ENCODE measurements at places on chromosomes 7 and 10.

DNA sequence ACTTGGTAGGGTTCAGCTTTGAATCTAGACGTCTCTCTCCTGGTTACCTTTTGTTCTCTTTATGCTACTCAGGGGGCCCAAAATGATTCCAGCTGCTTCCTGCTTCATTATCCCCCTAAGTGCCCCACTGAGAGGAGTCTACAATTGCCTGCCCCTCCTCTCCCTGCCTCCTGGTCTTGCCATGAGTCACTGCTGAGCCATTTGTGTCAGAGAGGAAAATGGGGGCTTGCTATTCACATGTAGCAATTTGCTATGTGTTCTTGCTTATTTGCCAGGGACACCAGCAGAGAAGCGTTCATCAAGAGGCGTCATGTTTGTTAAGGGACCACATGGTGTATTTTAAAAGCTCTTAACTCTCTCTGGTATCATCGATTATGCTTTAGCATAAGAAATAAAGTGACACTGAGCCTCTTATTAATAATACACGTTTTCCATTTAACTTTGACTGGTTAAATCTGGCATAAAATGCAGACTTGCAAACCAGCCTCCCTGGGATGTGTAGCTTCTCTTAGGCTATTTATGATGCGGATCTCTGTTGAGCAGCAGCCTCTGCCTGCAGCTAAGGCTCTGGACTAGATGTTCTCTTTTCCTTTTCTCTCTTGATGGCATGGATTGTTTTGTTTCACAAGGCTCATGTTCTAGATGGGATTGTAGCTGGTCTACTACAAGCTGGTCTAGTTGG lies 239.3 kb downstream of the AUTS2 start:
- DNase-seq, result no peak

DNA sequence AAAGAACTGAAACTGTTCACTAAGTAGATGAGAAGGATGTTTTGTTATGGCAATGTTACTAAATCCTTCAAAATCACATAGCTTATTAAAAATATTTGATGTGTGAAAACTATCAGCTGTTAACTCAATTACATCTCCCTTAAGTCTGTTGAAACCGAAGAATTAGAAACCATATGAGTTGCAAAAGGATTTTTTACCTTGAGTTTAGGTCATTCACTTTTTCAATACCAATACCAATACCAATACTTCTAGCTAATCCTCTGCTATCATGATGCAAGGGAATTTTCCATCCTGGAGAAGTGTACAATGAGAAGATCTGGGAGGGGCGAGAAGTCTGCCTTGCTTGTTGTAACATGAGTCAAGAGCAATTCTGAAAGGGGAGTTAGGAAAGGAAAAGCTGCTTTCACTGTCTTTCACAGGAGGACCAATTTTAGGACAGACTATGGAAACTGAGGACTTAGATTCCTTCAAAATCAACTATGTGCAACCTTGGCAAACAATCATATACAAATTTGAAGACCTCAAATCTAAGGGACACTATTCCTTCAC lies 199.7 kb downstream of the IMMP2L start:
- DNase-seq, result no peak

GRCh38 chr10:114626841-114627240 lies 31.2 kb downstream of the ABLIM1 start:
- DNase-seq, result no peak

- no peak for DNase-seq
Measured at GRCh38 chr7:25851332-25852210, 300.4 kb upstream of the NFE2L3 start.

DNA sequence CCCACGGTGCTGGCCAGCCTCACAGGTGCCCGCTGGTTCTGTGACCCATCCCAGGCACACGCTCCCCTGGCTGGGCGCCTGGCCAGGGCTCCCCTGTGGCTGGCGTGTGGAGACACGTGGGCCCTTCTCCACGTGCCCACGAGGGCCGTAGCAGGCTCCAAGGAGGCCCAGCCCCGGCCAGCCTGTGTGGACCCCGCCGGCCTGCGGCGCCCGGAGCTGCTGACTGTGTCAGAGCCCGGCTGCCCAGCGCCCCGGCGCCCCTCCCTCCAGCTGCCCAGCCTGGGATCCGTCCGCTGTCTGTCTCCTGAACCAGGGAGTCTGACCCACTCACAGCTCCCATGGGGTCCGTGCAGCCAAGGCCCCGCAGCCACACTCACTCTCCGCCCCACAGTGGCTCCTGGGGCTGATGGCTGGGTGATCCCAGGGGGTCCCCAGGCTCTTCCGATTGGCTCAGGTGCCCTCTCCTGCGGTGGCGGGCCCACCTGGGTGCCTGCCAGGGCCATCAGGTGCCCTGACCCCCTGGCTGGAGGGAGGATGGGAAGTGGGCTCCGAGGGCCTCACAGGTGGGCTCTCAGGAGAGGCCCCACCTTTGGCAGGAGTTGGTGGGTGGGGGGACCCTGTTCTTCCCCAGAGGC lies 9.6 kb downstream of the TMEM184A start:
- no peak for DNase-seq

DNA sequence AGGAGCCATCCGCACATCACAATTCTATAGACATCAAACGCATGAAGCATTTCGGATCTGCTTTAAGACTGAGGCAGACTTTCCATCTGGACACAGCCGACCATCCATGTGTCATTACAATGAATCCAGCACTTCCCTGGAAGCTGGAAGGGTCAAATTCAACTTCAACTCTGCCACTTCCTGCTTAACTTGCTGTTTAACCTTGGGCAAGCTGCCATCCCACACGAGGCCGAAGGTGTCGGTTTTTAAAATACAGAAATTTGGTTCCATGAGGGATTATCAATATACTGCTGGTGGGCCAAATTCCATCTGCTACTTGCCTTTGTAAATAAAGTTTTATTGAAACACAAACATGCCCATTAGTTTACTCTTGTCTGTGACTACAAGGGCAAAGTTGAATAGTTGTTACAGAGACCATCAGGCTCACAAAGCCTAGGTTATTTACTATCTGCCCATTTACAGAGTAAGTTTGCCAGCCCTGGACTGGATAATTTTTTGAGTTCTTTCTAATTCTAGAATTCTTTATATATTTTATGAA lies 134.6 kb downstream of the FAM204A start:
- DNase-seq, result no peak

DNA sequence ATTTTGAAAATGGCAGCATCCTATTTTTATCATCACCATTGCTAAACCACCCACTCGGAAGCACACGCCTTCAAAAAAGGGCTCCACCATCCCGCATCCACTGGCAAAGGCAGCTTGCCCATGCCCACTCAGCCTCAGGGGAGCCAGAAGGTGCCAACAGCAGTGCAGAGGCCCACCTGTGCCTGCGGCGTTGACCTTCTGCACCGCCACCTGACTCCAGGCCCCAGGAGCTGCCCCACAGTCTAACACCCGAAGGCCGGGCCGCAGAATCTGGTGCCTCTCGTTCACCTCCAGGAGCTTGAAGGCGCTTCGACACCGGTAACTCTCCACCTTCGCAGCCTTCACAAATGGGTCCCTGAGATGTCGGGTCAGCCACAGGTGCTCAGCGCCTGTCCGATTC lies 2.8 kb downstream of the MRM2 start:
- no peak for DNase-seq

DNA sequence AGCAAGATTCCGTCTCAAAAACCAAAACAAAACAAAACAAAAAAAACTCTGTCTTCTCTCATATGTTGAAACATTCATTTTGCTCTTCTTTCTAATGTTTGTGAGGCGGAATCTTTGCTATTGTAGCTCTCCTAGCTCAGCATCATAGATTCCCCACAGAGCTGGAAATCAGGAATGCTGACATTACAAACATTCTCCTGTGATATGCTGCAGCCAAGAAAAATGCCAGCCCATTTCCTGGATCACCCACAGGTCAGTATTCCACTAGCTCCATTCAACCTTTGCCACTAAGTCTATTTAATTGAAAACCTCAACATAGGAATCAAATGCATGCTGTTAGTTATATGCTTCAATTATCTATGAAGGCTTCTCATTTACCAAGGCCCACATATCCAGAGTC lies 186.3 kb downstream of the IPMK start:
- no peak for DNase-seq

- no peak for DNase-seq
Measured at GRCh38 chr7:37674531-37674930, 9.0 kb upstream of the GPR141 start.

GRCh38 chr7:22486597-22486996 lies 13.4 kb downstream of the STEAP1B start:
- no peak for DNase-seq

DNA sequence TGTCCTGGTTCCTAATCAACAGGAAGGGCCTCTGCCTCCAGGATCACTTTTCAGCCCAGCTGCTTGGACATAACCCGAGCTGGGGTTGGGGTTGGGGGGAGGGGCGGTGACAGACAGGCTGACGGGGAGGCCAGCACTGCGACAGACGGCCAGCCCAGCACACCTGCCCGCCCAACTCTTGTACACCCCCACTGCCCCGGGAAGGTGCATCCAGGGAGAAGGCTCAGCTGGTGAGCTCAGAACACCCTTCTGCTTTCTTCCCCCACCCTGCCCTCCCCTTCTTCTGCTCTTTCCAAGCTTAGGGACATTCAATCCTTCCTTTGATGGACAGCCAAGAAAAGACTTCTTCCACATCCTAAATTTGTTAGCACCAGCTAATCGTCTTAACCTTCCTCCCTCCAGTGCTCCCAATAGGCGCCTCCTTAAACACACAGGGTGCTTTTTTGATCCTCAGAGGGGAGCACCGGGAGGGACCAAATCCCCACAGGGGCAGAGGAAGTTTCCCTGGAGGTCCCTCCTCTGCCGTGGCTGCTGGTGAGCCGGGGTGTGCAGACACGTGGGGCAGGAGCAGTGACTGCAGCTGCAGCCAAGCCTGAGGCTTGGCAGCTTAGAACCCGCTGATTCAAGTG lies 44.7 kb downstream of the COL13A1 start:
- no peak for DNase-seq

GRCh38 chr7:18421297-18422002 lies 74.1 kb upstream of the HDAC9 start:
- DNase-seq, result no peak

- no peak for DNase-seq
Measured at GRCh38 chr10:119516381-119517234, 25.9 kb downstream of the RGS10 start.

- DNase-seq, result no peak
Measured at GRCh38 chr7:51267169-51267568, 49.4 kb downstream of the COBL start.

DNA sequence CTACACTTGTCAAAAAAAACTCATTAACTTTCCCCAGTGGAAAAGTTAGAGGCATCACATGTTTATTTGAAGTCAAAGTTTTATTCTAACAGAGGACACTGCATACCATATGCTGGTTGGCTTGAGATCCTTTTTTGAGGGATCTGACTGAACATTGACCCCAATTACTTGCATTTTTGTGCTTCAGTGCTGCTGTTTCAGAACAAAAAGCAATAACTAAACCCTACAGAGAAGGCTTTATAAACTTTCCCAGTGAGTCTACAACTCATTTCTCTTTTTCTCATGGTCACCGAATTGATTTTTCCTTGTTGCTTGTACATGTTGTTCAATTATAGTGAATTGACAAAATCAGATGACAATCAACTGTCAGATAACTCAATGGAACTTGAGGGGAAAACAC lies 69.3 kb upstream of the PHYHIPL start:
- DNase-seq, result no peak

- no peak for DNase-seq
Measured at GRCh38 chr10:110423650-110424049, 74.1 kb upstream of the DUSP5 start.

DNA sequence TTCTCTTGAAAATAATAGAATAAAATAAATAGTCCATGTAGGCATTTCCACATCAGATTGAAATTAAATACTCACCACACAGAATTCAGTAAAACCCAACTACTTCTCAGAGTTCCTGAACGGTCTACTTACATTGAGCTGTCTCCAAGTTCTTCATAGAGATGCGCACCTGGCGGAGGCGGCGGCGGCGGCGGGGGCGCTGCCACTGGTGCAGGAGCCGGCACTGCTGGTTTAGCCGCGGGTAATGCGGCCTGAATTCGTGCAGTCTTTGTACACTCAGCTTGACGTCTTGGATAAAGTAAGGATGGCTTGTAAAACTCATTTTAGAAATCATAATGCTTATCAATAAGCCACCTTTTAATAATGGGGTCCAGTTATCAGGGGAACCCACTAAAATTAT lies 973.8 kb downstream of the PCDH15 start:
- no peak for DNase-seq

DNA sequence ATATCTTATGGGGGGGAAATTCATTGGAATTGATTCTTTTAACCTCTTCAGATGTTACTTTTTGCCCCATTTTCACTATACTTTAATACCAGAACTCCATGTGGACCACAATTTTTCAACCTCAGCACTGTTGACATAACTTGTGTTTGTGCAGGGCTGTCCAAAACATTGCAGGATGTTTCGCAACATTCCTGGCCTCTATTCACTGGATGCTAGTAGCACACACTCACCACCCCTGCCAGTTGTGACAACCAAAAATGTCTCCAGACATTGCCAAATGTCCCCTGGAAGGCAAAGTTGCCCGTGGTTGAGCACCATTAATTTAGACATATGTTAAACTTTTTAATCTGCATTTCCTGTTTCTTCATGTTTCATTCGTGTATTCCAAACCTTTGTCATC lies 234.7 kb downstream of the GFRA1 start:
- no peak for DNase-seq

GRCh38 chr7:111074071-111074747 lies 16.7 kb upstream of the LRRN3 start:
- DNase-seq, result no peak

DNA sequence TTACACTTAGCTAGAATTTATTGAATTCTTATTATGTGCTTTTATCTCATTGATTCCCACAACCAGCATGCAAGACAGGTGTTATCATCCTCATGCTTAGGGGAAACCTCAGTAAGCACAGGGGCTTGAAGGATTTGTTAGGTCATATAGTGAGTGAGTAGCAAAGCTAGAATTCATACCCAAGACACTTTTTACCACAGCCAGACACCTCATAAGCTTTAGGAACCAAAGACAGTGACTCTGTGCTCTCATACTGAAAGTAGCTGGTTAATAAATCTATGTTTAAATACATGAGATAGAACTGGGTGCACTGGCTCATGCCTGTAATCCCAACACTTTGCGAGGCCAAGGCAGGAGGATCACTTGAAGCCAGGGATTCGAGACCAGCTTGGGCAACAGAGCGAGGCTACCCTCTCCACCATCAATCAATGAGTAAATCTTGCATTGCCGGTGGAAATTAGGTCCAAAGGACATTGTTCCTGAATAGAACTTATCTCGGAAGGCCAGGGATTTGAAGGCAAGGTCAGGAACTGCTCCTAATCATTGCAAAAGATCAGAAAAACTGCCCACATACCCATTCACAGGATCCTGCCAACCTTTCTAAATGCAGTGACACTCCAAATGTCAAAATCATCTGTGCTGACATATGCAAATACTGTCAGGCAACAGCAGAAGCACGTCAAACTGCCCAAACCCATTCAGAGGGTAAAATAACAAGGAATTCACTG lies 523.5 kb downstream of the PARD3 start:
- no peak for DNase-seq

- DNase-seq, result no peak
Measured at GRCh38 chr7:116545411-116545993, 20.7 kb downstream of the CAV1 start.

DNA sequence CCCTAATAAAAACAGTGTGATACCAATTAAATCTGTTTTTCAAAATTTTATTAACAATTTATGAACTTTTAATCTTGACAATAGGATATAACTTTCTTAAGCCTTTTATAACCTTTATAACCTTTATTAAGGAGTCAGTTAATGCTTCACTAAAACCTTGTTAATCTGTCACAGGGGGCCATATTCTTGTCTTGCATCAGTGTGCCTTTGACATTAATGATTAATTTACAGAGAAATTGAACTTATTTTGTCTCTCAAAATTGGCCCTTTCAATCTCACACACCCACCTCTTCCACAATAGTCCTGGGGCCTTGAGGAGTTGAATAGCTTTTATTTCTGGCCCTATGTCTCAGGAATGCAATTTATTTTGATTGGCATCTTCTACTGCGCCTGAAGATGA lies 68.5 kb downstream of the AKR1C4 start:
- no peak for DNase-seq

Measured in activated CD8-positive, alpha-beta memory T cell treated with anti-CD3 and anti-CD28 coated beads for 1 hour (primary cell).